ENCODE measurements at places on chromosomes 6 and 20. TPM values are rescaled to one million over a fixed set of nuclear protein-coding genes. Genes with fewer than 3 reads are reported as not detected.
A peak's percentile ranks its signal among the peaks of the same experiment; 100 is the strongest.

GRCh38 chr6:72216222-72217068 lies 330.1 kb downstream of the RIMS1 start:
- no peak overlapping the region for H3K4me3 ChIP-seq
- no peak overlapping the region for H3K27ac ChIP-seq
- no peaks in the 10 kb centered on the region for H3K36me3 ChIP-seq
- H3K27me3 ChIP-seq, result no peaks in the 10 kb centered on the region
- DNase-seq, result no peak

DNA sequence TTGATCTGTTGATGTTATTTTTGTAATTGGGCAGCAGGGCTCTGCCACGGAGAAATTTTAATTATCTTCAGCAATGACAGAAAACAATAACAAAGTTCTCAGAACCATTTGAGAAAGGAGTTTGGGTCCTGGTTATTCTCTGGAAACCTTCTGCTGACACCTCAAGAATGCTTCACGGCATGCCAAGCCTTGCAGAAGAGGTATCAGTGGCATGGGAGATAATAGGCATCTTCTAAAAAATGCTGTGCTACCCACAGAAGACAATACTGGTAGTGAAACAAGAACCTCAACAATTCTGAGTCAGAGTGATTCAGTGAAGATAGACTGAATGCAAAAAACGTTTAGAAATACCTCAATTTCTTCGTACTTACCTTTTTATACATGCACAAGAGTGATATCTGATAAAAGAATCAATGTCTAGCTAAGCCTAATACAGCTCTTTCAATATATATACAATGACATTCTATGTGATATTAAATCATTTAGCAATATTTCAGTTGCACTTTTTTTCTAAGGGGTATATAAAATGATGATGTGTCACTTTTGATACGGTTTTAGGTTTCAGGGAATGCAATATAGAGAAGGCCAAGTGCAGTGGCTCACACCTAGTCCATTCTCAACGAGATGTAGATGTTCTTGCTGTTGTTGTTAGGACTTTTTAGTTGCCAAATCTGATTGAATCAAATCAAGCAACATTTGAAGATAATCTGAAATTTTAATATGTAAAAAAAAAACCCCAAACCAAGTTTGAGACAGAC lies 110.4 kb upstream of the COL21A1 start:
- peaks cover 2% of the 10 kb centered on the region for H3K36me3 ChIP-seq
- no peak overlapping the region for H3K27ac ChIP-seq
- no peaks in the 10 kb centered on the region for H3K27me3 ChIP-seq

- peaks cover 7% of the 10 kb centered on the region for H3K4me1 ChIP-seq
- no peak overlapping the region for H3K4me3 ChIP-seq
- DNase-seq, result no peak
These were observed 69.9 kb upstream of the PDE10A start for GRCh38 chr6:165732696-165733488.

DNA sequence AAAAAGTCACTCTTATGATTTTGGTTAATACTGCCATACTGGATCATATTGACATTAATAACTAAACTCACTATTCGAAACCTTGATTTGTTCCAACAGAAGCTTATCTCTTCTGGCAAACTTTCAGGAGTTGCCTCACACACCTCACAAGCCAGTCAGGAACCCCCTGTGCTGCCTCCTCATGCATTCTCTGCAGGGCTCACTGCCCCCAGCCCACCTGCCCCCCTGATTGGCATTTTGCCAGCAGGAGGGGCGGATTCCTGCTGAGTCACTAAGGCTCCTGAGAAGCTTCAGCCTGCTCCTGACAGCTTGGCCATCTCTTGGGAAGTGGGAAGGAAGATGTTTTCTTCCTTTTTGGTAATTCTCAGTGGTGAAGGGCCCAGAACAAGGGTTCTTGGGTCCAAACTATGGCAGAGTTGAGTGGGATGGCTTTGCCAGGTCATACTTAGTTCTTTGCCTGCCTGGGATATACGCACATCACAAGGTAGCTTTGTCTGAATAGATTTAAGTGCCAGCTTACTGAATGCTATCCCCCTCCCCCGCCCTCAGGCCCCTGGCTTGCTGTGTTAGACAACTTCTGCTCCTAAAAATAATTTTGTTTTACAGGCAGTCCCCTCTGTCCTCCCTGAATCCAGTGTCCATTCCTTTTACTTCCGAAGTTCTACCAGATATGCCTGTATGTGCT lies 31.4 kb downstream of the SLC35F1 start:
- DNase-seq, result no peak
- H3K4me1 ChIP-seq, result no peaks in the 10 kb centered on the region
- no peak overlapping the region for H3K27ac ChIP-seq
- H3K36me3 ChIP-seq, result no peaks in the 10 kb centered on the region
- no peak overlapping the region for H3K4me3 ChIP-seq

GRCh38 chr20:10356628-10357027 lies 77.4 kb downstream of the MKKS start:
- no peak for DNase-seq
- H3K4me1 ChIP-seq, result peaks cover 23% of the 10 kb centered on the region
- H3K4me3 ChIP-seq, result no peak overlapping the region
- no peaks in the 10 kb centered on the region for H3K27me3 ChIP-seq

SLC44A4 gene
- not detected for total RNA-seq

DNA sequence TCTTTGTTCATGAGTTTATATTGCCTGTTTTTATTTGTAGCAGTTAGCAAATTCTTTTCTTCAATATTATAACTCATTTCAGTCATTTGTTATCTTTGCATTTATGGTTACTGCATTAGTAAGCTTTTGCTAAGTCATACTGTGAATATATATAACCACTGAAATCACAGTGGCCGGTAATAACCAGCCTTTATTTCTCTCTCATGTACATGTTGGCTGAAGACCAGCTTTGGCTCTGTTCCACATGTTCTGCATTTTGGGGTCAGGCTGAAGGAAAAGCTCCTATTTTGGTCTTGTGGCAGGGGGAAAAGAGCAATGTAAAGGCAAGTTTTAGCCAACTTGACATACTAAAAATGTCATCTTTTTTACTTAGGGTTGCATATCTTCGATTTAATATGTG lies 276.3 kb downstream of the BCKDHB start:
- peak overlapping the region; percentile 9 for H3K27ac ChIP-seq
- no peak for DNase-seq
- H3K27me3 ChIP-seq, result no peaks in the 10 kb centered on the region
- no peak overlapping the region for H3K4me3 ChIP-seq
- peaks cover 13% of the 10 kb centered on the region for H3K4me1 ChIP-seq

TCP11 gene
- total RNA-seq, result not detected

DNA sequence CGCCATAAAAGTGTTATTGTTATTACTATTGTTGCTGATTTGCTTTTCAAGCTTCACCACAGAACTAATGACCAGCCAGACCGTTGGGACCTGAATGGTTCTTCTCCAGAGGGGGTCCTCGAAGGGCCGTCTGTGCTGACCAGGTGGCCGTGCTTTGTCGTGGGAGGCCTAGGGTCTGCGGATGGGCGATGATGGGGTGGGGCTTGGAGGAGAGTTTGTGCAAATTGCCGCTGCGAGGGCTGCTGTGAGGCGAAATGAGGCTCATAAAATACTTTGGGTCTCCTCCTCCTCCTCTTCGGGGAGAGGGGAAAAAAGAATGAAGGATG lies 6.0 kb upstream of the ZBTB22 start:
- peak overlapping the region; percentile 94 for H3K4me3 ChIP-seq
- peaks cover 49% of the 10 kb centered on the region for H3K4me1 ChIP-seq
- no peaks in the 10 kb centered on the region for H3K27me3 ChIP-seq
- H3K27ac ChIP-seq, result peak overlapping the region; percentile 98

DNA sequence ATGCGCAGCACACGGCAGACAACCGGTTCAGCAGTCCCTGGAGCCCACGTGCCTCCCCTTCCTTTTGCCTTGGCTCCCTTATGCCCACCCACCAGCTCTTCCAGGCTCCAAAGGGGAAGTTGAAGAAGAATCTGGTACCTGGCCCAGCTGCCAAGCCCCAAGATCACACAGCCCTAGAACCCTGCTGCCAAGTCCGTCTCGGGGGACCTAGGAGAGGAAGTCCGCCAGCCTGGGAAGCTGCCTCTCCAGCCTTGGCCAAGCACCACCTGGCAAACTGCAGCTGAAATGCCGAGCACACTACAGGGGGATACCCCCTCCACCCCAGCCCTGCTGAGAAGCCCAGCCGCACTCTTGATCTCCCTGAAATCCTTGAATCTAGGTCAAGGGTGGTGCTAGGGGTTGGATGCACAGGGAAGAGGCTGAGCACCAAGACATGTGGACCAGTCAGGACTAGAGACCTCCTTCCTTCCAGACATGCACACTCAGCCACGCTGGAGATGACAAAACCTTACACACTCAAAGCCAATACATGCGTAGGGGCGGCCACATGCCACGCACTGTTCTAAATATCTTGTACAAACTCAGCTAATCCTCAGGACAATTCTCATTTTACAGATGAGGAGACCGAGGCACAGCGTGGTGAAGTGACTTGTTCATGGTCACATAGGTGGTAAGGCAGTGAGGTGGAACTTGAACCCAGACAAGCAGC lies 124.1 kb downstream of the PREX1 start:
- DNase-seq, result no peak
- H3K27ac ChIP-seq, result no peak overlapping the region
- peaks cover 3% of the 10 kb centered on the region for H3K36me3 ChIP-seq
- no peaks in the 10 kb centered on the region for H3K27me3 ChIP-seq

LAMA4 gene
- 55.2 TPM for total RNA-seq

- H3K4me1 ChIP-seq, result no peaks in the 10 kb centered on the region
- no peak overlapping the region for H3K27ac ChIP-seq
- H3K36me3 ChIP-seq, result no peaks in the 10 kb centered on the region
- no peak overlapping the region for H3K4me3 ChIP-seq
- H3K27me3 ChIP-seq, result no peaks in the 10 kb centered on the region
These were observed 35.9 kb downstream of the ID4 start for GRCh38 chr6:19873031-19873430.

- peaks cover 79% of the 10 kb centered on the region for H3K4me1 ChIP-seq
- no peak overlapping the region for H3K27ac ChIP-seq
- no peak for DNase-seq
- H3K27me3 ChIP-seq, result no peaks in the 10 kb centered on the region
- H3K36me3 ChIP-seq, result no peaks in the 10 kb centered on the region
These were observed 101.6 kb upstream of the CARMIL1 start for GRCh38 chr6:25177500-25178028.

UCKL1 gene
- 27.2 TPM for total RNA-seq

DNA sequence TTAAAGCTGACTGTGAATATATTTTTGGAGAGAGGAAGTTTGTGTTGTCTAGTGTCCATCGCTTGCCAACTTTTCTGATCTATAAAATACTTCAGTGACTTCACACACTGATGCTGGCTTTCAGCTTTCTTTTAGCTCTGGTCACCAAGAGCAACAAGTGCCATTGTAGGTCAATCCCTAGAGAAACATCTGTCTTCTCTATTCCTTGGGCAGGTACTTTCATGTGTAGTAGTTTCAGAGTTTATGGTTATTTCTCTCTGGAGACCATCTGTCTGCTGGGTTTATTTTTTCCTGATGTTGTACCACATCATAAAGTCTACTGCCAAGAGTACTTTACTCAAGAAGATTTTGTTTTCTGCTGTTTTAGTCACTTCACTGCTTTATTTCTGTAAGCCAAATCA lies 249.9 kb downstream of the KHDC1L start:
- peaks cover 19% of the 10 kb centered on the region for H3K4me1 ChIP-seq
- H3K36me3 ChIP-seq, result peaks cover 2% of the 10 kb centered on the region
- H3K27ac ChIP-seq, result no peak overlapping the region
- H3K4me3 ChIP-seq, result no peak overlapping the region
- no peak for DNase-seq
- no peaks in the 10 kb centered on the region for H3K27me3 ChIP-seq

- DNase-seq, result no peak
- H3K36me3 ChIP-seq, result no peaks in the 10 kb centered on the region
- H3K4me1 ChIP-seq, result no peaks in the 10 kb centered on the region
- no peak overlapping the region for H3K4me3 ChIP-seq
- peaks cover 2% of the 10 kb centered on the region for H3K27me3 ChIP-seq
These were observed 144.9 kb upstream of the THBS2 start for GRCh38 chr6:169398342-169399105.

DNA sequence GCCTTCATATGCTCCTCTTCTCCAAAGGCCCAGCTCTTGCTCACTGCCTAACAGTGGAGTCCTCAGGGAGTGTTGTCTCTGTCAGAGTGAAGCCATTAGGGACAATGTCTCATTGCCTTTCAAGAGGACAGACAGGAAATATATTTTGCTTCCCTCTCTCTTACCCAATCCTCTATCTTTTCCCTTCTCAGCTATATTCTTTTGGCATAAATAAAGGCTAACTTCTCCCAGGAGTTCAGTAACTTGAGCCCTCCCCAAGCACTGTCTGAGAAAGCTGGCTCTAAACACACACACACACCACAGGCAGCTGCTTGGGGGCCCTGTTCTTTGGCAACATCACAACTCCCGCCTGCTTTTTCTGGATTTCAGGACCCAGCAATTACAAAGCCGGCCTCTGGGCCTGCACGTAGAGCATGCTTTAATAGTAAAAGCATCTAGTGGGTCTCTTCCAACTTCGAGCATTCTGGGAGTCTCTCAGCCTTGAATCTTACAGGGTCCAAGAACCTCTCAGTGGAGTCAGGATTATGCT lies 34.7 kb upstream of the LAMA4 start:
- H3K36me3 ChIP-seq, result no peaks in the 10 kb centered on the region
- DNase-seq, result no peak
- peak overlapping the region; percentile 87 for H3K27ac ChIP-seq
- H3K4me1 ChIP-seq, result peaks cover 32% of the 10 kb centered on the region
- no peak overlapping the region for H3K4me3 ChIP-seq

DNA sequence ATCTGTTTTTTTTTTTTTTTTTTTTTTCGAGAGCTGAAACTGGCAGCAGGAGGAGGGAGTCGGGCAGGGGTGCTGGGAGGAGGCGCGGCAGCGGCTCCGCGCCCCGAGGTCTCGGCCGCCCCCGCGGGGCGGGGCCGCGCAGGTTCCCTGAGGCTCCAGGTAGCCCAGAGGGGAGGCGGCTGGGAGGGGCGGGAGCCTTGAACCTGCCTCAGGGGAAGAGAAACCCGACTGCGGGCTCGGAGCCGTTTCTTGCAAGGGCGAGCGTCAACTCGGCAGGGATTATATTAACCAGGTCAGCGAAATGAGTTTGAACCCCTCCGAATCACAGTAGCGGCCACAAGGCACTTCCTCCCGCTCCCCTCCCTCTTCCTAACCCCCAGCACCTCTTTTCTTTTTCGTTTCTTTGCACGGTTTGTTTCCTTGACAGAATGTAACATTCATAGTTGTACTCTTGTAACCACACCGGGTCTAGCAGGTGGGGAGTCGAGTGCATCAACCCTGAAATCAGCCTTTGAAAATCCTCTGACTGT lies 2.0 kb downstream of the MYB start:
- DNase-seq, result no peak
- no peaks in the 10 kb centered on the region for H3K36me3 ChIP-seq
- H3K27ac ChIP-seq, result no peak overlapping the region
- H3K4me3 ChIP-seq, result peak overlapping the region; percentile 72

- no peak for DNase-seq
- H3K4me3 ChIP-seq, result no peak overlapping the region
- H3K27ac ChIP-seq, result no peak overlapping the region
- peaks cover 4% of the 10 kb centered on the region for H3K27me3 ChIP-seq
- peaks cover 2% of the 10 kb centered on the region for H3K36me3 ChIP-seq
These were observed 218.2 kb downstream of the OTOR start for GRCh38 chr20:16966276-16966880.

GRCh38 chr6:44039839-44040350 lies 87.4 kb downstream of the MRPL14 start:
- peak; percentile 42 for DNase-seq
- peaks cover 59% of the 10 kb centered on the region for H3K4me1 ChIP-seq
- no peak overlapping the region for H3K27ac ChIP-seq
- no peak overlapping the region for H3K4me3 ChIP-seq

PAK5 gene
- not detected for total RNA-seq
